HT1080 (cell line): ENCODE measurements at places on chromosomes 7 and 10. TPM values are rescaled to one million over a fixed set of nuclear protein-coding genes. Genes with fewer than 3 reads are reported as not detected.
A peak's percentile ranks its signal among the peaks of the same experiment; 100 is the strongest.

GRCh38 chr7:106978425-106979420, 65.8 kb upstream of the PRKAR2B start:
- no peak for DNase-seq

The CLRN3 gene
- not detected in 2 replicates for total RNA-seq

DNA sequence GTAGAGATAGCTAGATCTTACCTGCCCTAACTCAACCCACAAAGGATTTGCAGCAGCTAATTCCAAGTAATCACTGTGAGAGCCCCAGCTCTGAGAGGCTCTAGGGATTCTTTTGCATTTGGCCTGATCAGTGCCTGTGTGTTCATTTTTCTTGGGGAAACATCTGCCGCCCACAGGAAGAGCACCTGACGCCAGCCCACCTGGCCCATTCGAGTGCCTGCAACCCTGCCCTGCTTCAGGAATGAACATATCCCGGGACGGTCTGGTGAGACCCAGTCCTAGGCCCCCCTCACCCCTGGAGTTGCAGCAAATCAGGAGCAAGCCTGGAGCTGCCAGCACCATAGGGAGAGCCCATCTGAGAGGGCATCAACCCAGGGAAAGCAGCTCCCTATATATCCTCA, 38.8 kb downstream of the GSDME start:
- no peak for DNase-seq

The PDCD11 gene
- total RNA-seq: 86.0 and 89.4 TPM in 2 replicates

- DNase-seq: no peak
These were observed 156.4 kb upstream of the FGFR2 start for GRCh38 chr10:121754666-121755065.

The NUTM2D gene
- 1.1 and 1.6 TPM in 2 replicates for total RNA-seq

The WIPF3 gene
- not detected in 2 replicates for total RNA-seq

The INTS1 gene
- 72.9 and 82.4 TPM in 2 replicates for total RNA-seq

DNA sequence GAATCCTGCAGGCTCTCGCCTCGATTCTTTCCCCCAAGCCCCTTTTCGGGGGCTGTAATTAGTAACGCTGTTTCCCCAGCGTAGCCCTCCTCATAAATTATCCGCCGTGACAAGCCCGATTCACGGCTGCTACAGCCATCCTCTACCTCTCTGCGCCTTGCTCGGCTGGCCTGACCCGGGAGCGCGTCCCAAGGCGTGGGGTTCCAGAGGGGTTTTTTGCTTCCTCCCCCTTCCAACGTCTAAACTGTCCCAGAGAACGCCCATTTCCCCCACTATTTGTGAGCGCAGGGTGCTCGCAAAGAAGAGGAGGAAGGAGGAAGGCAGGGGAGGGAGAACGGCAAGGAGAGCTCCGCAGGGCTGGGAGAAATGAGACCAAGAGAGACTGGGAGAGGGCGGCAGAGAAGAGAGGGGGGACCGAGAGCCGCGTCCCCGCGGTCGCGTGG, 880 bp downstream of the HOXA5 start:
- no peak for DNase-seq

The OR2A12 gene
- total RNA-seq: not detected in 2 replicates

The GPR15LG gene
- not detected in 2 replicates for total RNA-seq

GRCh38 chr10:69044546-69044945, 43.4 kb upstream of the SRGN start:
- DNase-seq: no peak

The SMKR1 gene
- 0.40 TPM in 2 replicates for total RNA-seq

GRCh38 chr7:159061209-159061608, 83.5 kb downstream of the VIPR2 start:
- no peak for DNase-seq

The SPAM1 gene
- total RNA-seq: not detected in 2 replicates

The GPNMB gene
- 2.8 and 3.9 TPM in 2 replicates for total RNA-seq

DNA sequence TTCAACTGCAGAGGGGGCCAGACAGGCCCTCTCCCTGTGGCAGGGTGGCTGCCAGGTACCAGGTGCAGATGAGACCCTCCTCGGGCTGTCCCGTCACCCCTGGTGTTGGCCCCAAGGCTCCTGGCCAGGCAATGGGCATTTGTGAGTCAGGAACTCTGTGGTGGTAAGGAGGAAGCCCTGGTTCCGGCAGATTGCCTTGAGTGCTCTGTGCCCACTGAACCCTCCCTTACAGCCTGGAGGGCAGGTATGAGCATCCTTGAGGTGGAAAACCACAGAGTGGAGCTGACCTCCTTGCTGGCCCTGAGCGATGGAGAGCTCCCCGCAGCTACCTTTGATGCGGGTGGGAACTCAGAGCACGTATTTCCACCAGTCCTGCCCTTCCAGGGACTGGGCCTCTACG, 2.0 kb downstream of the PAOX start:
- no peak for DNase-seq

DNA sequence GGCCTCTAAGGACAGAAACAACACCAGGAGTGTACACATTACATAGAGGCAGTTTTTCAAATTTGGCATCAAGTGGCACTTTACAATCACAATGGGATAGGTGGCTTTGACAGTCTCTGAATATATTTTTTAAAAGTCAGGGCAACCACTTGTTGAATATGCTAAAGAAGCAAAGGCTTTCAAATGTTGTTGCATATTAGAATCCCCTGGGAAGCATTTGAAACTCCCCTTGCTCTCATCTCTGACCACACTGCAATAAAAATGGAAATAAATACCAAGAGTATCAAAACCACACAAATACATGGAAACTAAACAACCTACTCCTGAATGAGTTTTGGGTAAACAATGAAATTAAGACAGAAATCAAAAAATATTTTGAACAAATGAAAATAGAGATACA, 106.5 kb upstream of the RAB11FIP2 start:
- no peak for DNase-seq

The GIMAP1 gene
- not detected in 2 replicates for total RNA-seq

- no peak for DNase-seq
These were observed 4.1 kb downstream of the EMX2 start for GRCh38 chr10:117546581-117547015.

The CALML3 gene
- not detected in 2 replicates for total RNA-seq

The MAGI2 gene
- total RNA-seq: 0.39 and 0.84 TPM in 2 replicates

- DNase-seq: peak; percentile 79
These were observed 944.7 kb downstream of the SORCS3 start for GRCh38 chr10:105585753-105586152.

- DNase-seq: peak; percentile 70
These were observed 26.9 kb downstream of the ASAH2 start for GRCh38 chr10:50224330-50224952.

The HTR5A gene
- not detected in 2 replicates for total RNA-seq

- DNase-seq: peak; percentile 15
These were observed 52.1 kb downstream of the MPP7 start for GRCh38 chr10:28250782-28251181.

The CPVL gene
- total RNA-seq: 0.50 and 0.90 TPM in 2 replicates

- peak; percentile 32 for DNase-seq
These were observed 30.6 kb downstream of the POR start for GRCh38 chr7:75945297-75946168.

- DNase-seq: no peak
These were observed 45.5 kb upstream of the SLC29A4 start for GRCh38 chr7:5237286-5237685.

The PLA2G12B gene
- not detected in 2 replicates for total RNA-seq

The INMT gene
- total RNA-seq: not detected in 2 replicates

DNA sequence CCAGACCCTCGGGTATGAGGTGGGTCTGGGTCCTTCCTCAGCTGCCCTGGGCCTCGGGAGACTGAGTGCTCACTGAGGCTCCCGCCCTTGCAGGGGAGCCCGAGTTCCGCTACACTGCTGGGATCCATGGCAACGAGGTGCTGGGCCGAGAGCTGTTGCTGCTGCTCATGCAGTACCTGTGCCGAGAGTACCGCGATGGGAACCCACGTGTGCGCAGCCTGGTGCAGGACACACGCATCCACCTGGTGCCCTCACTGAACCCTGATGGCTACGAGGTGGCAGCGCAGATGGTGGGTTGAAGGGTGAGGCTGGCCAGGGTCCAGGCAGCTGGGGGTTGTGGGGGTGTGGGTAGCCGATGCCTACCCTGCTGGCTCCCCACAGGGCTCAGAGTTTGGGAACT, 7.6 kb downstream of the AEBP1 start:
- no peak for DNase-seq

GRCh38 chr10:682931-683447, 6.5 kb downstream of the DIP2C start:
- no peak for DNase-seq

GRCh38 chr7:26202019-26202990, 760 bp downstream of the CBX3 start:
- no peak for DNase-seq

GRCh38 chr7:21300692-21301091, 127.2 kb upstream of the SP4 start:
- DNase-seq: no peak

The GSTK1 gene
- 90.4 and 91.5 TPM in 2 replicates for total RNA-seq

DNA sequence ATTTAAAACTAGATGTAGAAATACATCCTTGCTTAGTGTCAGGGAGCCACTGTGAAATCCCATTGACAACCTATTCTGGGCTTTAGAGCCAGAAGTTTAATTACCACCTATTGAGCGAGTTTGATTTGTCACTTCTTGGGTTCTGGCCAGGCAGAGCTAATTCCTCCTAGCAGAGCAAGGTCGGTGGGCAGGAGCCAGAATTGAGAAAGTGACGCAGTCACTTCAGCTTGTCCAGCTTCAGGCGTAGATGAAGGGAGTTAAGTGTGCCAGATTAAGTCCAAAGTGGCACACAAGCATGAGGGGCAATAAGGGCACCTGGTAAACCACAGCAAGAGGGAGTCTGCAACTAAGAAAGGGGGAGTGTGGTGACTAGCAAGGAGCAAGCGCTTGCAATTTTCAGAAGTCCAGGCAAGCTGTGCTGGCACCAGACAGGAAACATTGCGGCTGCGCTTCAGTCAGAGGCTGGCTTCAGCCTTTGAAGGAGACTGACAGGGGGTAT, 119.4 kb downstream of the ST7 start:
- no peak for DNase-seq

The MEOX2 gene
- total RNA-seq: not detected in 2 replicates
